ENCODE measurements at places on chromosomes 1 and 21.
A peak's percentile ranks its signal among the peaks of the same experiment; 100 is the strongest.

- DNase-seq: no peak
Observed at GRCh38 chr1:148385371-148386030, 97.6 kb downstream of the PPIAL4G start.

DNA sequence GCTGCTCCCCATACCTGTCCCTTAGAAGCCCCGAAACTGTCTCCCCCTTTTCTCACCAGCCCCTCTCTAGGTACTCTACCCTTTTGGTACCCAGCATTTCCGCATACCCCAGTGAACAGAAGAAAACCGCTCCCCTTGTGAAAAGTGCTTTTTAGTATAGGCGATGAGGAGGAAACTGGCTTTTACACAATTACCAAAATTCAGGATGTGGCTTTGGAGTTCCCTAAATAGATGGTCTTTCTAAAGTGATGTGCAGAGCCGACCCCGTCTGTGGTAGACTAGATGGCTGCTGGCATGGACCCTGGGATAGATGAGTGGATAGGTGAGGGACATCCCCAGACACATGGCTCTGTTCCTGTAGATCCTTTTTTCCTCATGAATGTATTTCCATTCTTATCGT, 2.6 kb upstream of the PER3 start:
- DNase-seq: no peak

GRCh38 chr1:81921851-81922462, 121.2 kb downstream of the ADGRL2 start:
- DNase-seq: no peak

GRCh38 chr21:41653954-41654491, 112.8 kb downstream of the RIPK4 start:
- DNase-seq: no peak

GRCh38 chr21:42163511-42163863, 55.5 kb upstream of the ABCG1 start:
- no peak for DNase-seq

- no peak for DNase-seq
Observed at GRCh38 chr1:154148807-154149206, 6.1 kb downstream of the NUP210L start.

DNA sequence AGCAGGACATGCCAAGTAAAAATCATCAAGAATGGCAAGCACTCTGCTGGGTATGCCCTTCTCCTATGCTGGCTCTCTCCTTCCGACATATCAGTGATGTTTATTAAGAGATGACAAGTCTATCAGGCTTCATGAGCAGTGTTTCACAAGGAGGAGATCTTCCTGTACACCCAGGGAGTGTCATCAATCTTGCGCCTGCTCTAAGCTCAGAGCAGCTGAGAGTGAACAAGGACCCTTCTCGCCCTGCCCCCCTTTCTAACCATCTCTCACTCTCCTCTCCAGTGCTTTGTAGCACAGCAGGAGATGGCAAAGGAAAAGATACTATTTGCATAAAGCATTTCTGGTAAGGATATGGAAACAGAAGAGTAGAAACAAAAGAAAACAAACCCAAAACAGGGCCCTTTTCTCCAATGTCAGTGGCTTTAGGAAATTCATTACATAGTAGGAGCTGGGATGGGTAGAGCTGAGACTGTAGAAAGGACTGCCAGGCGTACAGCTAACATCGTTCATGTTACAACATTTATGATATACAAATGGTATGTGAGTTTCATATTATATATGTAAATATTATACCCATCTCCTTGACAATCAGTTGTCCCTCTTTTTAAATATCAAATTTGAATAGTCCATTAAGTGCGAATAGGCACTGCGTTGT, 201.7 kb downstream of the NUF2 start:
- DNase-seq: no peak

GRCh38 chr1:17768651-17769241, 13.6 kb downstream of the ACTL8 start:
- DNase-seq: no peak

- DNase-seq: no peak
Observed at GRCh38 chr1:150056407-150056806, 11.2 kb upstream of the VPS45 start.

DNA sequence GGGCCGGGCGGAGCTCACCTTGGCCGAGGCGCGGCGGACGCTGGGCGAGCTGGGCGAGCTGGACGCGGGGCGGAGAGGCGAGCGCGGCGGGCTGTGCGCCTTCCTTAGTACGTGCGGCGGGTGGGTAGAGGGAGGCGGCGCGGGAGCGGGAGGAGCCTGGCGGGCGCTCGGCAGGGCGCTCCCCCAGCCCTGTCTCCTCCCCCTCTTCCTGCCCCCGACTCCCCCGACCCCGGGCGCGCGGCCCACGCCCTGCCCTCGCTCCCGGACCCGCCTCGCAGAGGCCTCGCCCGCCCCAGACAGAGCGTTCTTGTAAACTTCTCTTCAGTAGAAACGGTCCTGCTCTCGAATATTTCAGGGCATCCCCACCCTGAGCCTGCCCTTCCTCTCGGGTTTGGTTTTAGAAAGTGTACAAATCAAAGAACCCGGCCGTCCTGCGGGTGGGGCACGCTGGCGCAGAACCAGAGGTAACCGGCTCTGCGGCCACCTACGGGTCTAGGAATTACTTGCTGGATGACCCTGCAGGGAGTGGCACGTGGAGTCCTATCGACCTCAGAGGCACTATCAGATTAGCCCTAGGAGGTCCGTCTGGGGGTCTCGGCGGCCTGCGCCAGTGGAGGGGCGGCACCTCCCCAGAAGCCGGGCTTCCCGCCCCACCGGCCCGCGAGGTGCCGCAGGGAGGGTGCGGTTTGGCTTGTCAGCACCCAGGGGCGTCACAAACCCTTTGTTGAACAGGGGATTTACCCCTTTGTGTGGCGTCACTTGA, at the start of gene S100A10:
Gene S100A10 (minus strand): TSS at position 126 of the 763 bp plus-strand sequence. CDS start 7,629 bp downstream, outside the sequence.
- peak; percentile 33 for DNase-seq

DNA sequence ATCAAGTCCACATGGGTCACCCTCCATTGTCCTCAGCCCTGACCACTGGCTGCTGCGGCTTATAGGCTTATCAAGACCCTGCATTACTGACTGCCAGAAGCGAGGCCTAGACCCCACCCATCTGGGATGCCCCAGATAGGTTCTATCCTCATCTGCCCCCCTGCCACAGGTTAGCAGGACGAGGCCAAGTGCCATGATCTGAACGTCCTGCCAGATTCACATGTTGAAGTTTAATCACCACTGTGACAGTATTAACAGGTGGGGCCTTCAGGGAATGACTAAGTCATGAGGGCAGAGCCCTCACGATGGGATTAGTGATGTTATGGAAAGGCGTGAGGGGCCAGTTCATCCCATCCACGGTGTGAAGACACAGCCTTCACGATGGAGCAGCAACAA, 6.2 kb upstream of the CPLANE2 start:
- DNase-seq: no peak

- DNase-seq: no peak
Observed at GRCh38 chr21:32425628-32426027, 13.1 kb downstream of the EVA1C start.

- DNase-seq: no peak
Observed at GRCh38 chr1:33152685-33153432, 29.0 kb downstream of the TRIM62 start.

DNA sequence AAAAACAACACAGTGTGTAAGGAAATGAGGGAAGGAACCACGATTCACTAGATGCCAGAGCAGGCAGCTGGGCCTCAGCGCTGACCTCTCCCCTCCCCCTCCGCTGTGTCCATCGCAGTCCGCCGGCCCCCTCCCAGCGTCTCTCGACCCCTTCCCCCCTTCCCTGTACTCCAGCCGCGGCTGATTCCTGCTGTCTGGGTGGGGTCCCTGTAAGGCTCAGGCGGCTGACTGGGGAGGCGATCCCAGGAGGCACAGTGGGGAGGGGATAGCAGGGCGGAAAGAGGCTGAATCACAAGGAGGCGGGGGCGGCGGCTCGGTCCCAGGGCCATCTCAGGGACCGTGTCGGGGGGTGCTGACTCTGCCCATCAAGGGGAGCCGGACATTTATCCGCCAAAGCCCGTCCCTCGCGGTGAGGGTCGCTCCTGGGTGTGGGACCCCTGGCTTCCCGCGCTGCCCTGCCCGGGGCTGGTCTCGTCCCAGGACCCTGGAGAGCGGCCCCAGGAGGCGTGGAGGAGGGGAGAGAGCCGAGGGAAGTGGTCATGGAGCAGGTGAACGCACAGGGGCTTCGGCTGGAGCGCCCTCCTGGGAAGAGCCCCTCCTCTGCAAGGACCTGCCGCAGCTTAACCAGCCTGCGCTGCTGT, 241.9 kb downstream of the PTPRU start:
- DNase-seq: no peak

DNA sequence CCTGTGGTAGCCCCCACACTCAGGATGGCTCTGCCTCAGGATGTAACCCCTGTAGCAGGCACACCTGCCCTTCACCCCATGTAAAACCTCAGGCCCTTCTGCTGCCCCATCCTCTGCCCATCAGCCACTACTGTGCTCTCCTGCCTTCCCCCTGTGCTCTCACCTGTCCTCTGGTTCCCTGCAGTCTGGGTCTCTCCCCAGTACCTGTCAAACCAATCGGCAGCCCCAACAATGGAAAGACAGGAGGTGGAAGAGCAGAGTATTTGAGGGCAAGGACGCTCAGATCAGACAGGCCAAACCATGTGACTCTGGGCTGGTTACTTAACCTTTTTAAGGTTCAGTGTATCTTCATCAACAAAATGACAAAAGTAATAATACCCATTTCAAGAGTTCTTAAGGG, 30.9 kb downstream of the SMIM12 start:
- DNase-seq: no peak

DNA sequence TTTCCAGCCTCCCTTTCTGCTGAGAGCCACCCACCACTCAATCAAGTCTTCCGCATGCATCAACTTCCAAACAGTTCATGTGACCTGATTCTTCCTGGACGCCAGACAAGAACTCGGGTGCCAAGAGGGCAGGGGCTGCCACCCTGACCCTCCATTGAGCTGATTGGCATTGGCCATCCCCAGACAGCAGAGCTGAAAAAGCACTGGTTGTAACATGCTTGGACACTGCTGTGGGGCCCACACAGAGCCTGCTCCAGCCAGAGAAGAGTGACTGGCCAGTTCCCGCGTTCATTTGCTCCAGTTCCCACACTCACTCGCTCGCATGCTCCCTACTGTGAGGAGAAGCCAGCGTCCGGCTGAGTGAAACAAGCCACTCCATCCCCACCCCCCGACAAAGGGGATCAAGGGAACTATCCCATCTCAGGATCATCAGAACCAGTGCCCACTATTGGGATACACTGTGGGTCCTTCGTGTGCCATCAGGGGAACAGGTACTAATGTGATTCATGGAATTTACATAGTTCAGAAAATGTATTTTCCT, 420.3 kb downstream of the NPHP4 start:
- DNase-seq: no peak

- no peak for DNase-seq
Observed at GRCh38 chr21:29022166-29022565, 2.3 kb upstream of the USP16 start.

DNA sequence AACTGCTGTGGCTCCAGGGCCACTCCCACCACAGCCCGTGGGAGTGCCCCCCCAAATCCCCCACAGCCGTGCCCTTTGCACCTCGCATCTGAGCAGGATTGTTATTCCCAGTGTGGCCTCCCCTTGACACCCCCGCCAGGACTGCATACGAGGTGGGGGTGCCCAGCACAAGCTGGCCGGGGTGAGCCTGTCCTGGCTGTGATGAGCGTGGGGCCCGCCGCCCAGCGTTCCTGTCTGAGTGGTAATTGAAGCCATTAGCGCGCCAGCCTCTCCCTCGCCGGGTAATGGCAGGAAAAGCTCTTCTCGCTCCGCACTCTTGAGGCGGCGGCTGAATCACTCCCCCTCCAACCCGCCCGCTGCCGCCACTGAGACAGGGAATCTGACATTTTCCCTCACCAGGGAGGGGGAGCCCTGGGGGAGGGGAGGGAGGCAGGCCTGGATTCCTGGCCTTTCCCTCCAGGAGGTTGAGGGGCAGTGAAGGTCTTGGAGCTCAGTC, 27.7 kb downstream of the PTPRF start:
- no peak for DNase-seq

DNA sequence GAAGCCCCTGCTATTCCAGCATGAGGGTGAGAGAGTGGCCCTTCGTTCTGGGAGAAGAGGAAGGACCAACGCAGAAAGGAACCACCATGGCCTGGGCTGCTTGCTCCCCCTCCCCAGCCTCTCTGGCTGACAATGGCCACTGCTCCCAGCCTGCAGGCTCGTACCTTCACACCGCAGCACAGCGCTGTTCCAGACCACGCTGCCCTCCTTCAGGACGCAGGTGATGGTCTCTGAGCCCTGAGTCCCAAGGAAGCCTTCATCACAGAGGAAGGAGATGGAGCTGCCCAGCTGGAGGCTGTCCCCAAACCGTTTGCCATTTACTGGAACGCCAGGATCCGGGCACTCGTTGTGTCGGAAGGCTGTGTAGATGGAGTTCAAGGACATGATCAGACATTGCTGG, 124.9 kb upstream of the HMGB4 start:
- DNase-seq: no peak

DNA sequence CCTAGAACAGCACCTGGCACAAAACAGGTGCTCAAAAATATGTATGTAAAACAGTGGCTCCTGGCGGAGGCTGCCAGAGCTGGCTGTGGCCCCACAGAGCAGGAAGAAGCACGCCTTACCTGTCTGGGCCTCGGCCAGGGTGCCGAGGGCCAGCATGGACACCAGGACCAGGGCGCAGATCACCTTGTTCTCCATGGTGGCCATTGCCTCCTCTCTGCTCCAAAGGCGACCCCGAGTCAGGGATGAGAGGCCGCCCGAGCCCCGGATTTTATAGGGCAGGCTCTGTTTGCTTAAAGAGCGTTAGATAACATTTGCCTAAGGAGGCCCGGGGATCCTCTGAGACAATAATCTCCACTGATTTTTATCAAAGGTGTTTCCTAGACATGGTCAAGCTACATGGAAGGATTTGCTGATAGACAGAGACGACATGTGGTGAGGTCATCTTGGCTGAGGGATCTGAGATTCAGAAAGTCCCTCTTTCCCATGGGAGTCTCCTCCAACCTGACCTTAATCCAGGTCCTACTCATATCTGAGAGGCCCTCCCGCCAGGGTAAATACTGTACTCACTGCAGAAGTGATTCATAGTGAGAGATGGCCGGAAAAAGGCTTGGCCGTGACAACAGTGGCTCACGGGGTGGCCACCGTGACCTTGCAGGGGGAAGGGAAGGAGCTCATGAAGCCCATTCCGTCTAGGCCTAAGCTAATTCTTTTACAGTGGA, at the start of gene TFF1:
Gene TFF1 (minus strand): TSS at position 244 of the 719 bp plus-strand sequence. CDS start 40 bp downstream, at position 204.
- DNase-seq: no peak

GRCh38 chr1:242586360-242586680, 61.8 kb upstream of the PLD5 start:
- no peak for DNase-seq

Data from stimulated activated CD4-positive, alpha-beta T cell treated with anti-CD3 and anti-CD28 coated beads, TNF-alpha, amount 100 ng/mL, for 48 hours (primary cell).